Activated CD4-positive, alpha-beta T cell treated with anti-CD3 and anti-CD28 coated beads for 36 hours (primary cell): ENCODE measurements at places on chromosomes 6 and 20.

DNA sequence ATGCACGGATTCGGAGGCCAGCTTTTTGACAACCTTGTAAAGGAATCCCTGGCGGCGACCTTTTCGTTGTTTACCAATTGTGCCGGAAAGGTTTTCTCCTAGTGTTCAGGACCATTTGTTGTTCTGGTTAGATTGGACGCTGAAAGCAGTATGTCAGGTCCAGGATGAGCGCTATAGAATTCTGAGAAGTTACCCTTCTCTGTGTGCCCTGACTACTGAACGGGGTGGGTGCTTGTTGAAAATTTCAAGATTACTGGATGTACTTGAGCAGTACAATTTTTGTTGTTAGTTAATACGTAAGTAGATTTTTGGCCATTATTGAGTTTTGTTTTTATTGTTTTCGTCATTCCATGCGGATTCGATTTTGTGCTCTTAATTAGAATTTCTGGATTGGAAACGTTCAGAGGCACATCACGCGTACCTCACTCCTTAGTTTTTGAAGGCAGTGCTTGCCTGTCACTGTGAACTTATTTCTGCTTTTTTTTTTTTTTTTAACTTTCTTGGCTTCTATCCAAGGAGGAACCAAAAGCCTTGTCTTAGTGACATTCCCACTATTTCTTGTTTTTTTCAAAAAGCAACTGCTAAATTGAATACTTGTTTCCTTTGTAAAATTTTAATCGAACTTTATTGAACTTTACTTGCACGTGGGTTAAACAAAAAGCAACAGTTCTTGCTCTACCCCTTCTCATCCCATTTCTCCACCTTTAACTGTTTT, 898 bp downstream of the XRN2 start:
- no peak for DNase-seq

DNA sequence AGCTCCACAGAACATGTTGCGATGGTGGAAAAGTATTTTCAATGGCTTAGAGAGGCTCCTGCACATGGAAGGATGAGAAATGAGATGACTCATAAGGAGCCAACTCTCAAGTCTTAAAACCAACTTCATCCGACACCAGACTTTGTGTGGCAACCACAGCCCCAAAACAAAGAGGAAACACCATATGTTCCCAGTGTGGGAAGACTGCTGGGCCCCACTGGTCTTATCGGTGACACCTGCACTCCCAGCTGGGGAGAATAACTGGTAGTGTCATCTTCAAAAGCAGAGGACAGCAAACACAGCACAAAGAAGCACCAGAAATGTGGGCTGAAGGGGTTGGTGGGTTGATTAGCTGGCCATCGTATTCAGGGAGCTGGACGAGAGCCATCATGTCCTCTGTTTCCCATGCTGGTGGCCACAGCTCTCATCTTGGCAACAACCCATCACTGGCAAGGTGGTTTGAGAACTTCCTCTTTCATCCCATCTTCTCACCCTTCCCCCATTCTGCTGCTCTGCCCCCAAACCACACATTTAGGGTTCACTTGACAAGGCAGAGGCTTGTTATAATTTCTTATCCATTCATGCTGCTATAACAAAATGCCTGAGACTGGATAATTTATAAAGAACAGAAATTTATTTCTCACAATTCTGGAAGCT, 46.0 kb upstream of the TASP1 start:
- DNase-seq: no peak

DNA sequence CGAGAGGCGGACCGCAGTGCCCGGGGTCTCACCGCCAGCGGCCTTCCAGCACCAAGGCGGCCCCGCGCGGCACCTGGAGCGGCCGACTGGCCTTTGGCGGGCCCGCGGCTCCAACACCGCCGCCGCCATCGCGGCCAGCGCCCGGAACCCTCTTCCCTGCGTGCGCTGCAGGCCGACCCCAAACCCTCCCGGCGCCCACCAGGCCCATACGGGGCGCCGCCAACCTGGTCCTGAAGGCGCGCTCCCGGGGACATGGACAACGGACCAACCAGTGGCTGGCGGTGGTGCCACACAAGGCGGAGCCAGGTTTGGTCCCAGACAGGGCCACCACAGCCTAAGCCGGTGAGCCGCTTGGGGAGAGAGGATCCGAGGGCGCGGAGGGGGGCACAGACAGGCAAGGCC, 1514.8 kb upstream of the DEFB115 start:
- no peak for DNase-seq

DNA sequence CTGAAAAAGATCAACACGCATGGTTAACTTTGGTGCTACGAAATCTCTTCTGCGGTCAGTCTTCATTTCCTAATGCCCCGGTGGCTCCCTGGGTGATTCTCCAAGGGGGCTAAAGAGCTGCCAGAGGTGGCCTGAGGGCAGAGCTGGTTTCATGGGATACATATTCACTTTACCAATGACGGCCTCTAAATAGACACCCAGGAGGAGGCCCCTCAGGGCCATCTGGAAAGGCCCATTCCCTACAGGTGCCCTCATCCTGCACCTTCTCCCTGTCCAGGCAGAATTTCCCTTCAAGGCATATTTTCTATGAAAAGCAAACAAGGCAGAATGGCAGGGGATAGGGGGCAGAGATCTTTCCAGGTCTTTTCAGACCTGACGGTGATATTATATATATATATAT, 12.5 kb downstream of the BNIP5 start:
- no peak for DNase-seq

DNA sequence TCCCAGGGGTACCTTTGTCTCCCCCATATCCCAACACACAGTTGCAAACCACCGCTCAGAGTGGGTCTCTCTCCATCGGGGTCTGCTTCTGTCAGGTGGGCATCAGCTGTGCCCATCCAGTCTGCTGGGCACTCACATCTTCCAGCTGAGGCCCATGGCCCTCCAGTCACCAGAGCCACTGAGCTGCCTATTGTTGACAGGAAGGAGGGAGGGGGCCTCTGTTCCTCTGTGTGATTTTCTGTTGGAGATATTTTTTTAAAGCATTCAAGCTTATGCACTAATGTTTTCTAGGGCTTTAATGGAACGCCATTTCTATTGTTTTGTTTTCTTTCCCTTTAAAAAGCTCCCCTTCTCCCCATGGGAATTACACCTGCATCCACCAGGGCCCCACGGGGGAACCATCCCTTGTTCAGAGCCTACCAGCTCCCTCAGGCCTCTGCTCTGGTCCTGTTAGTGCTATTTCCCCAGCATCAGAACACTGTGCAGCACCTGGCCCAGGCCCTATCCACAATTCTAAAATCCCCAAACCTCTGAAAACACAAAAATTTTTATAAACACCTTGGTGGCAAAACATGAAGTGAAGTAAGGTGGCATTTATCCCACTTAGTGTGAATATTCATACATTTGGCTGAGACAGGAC, 326.2 kb downstream of the CD83 start:
- DNase-seq: no peak

DNA sequence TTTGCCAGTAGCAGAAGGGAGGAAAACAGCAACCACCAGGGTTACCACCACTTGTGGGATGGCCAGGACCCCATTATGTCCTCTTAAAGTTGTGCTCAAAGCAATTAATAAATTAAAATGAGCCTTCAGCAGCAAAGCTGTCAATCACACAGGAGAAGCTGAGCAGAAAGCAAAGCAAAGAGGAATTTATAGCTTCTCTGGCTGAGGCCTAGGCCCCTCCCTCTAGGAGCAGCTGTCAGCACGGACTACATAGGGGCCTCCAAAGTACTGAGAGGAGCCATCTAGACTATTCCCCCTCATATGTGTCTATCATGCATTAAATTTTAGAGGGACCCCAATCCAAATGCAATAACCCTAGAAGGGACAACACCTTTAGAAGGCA, 6.4 kb downstream of the CCND3 start:
- no peak for DNase-seq
